ENCODE measurements at places on chromosomes 12 and 14.

DNA sequence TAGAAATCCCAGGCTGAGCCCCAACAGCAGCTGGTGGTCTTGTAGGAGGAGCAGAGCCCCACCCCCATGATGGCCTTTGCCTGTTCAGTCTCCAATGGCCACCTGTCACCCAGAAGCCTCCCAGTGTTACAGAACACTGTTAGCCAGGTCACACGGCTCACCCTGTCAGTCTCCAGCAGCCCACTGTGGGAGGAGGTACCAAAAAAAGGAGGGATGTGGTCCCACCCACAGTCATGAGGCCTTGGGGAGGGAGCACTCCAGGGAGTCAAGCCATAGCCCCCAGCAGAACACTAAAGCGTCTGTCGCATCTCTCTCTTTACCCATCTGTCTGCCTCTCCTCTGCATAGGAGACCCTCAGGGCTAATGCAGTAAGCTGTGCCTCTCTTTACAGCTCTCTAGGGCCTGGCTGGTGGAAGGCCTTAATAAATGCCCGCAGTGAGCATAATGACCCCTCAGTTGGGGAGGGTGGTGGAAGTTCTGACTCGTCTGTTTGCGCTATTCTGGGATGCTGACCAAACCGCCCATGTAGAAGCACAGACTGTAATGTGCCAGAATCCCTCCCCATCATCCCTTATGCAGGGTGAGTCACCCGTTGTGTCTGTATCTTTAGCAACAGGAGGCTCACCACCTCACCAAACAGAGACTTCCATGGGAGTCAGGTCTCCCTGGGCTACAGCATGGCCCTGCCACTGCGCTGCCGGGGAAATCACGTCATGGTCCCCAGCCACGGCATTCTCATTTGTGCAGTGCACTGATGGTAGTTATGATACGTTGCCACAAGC is 14.6 kb downstream of the C14orf132 start:
- DNase-seq: no peak

DNA sequence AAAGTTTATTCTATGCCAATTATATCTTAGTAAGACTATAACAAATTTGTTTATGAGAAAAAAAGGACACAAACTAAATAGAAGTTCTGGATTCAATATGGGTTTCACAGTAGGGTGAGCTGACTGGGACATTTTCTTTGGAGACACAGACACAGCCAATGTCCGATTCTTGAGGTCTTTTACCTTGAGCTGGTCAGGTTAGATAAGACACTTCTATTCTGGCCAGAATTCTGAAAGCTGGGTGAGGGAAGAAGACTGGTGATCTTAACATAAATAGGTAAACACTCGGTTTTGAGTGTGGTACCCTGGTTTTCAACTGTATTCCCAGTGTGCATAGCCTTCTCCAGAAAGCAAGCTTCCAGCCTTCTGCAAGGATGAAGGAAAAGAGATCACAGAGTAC is 10.0 kb downstream of the ATP2B1 start:
- no peak for DNase-seq

- DNase-seq: no peak
Measured at GRCh38 chr14:104460791-104461651, 118.5 kb upstream of the C14orf180 start.

- DNase-seq: no peak
Measured at GRCh38 chr12:93032758-93033157, 103.7 kb upstream of the EEA1 start.

DNA sequence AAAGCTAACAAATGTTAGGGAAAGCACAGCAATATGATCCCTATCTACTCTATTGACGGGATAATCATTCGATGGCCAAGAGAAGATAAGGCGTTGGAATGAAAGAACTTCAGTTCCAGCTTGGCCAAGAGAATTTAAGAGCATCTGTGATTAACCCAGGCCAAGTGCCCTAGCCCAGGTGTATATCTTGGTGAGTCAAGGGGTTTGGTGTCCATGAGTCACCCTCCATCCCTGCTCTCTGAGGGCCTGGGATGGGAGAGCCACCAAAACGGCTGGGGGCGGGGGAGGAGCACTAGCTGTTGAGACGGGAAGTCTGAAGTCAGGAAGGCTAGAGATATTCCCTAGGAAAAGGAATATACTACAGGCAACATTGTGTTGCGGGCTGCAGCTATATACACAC is 13.0 kb downstream of the TBPL2 start:
- DNase-seq: no peak

DNA sequence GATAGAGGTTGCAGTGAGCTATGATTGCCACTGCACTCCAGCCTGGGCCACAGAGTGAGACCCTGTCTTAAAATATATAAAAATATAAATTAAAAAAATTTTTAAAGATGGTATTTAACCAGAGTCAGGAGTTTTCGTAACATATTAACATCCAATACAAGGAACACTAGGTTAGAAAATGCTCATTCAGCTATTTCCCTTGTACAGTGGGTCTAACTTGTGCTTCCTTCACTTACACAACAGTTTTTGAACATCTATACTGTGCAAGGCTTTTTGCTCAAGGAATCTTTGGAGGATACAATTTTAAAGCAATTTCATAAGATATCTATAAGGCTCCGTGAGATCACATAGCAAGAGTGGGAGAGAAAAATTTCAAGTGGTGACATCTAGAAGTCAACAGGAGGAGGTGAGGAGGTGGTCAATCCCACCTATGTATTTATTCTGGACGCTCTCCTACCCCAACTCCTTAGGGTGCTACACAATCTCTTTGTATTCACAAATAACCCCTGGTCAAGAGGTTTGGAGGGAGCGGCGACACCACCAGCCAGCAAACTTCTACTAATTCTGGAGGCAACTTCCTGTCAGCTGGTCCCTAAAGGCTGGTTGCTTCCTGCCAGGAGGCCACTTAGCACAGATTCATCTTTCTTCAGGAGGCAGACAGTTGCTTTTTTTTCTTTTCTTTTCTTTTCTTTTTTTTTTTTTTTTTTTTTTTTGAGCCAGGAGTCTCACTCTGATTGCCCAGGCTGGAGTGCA is 22.2 kb downstream of the DUSP16 start:
- DNase-seq: no peak

- DNase-seq: peak; percentile 17
Measured at GRCh38 chr14:21987937-21988336, 314.3 kb upstream of the OR4E1 start.

DNA sequence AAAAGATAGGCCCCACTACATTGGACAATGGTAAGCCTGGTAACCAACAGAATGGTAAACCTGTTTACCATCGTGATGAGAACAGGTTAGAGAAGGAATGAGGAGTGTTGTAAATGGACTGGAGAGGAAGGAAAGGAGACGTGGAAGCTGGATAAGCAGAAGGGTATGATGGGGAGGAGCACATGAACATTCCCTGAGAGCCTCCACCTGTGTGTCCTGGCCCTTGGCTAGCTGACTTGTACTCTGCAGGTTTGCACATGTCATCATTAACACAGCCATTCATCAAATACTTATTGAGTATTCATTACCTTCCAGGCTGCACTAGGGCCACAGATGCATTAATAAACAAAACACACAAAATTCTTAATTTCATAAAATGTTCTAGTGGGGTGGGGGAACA is 4.3 kb upstream of the IL26 start:
- no peak for DNase-seq

- no peak for DNase-seq
Measured at GRCh38 chr12:26150736-26151450, 26.1 kb upstream of the BHLHE41 start.

- no peak for DNase-seq
Measured at GRCh38 chr14:25090716-25091454, 40.9 kb upstream of the STXBP6 start.

GRCh38 chr12:71641390-71641789 is 22.3 kb downstream of the ZFC3H1 start:
- no peak for DNase-seq

DNA sequence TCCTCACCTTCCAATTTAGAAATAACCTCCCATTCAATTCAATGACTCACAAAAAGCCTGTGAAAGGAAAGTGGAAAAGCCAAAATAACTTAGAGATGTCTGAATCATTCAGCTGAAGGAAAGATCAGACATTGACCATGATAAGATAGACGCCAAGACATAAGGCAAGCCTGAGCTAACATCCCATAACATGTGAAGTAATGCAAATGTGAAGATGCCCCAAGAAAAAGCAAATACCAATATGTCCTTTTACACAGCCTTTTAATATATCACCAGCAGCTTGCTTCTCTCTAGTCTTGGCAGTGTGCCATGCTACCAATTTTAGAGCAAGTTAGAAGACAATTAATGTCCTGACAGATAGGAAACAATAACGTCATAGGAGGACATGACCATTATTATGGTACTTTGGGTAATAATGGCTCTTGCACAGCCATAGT is 2.4 kb upstream of the NUMB start:
- no peak for DNase-seq
